ENCODE measurements at places on chromosomes 12 and 14. TPM values are rescaled to one million over a fixed set of nuclear protein-coding genes. Genes with fewer than 3 reads are reported as not detected.

The TMEM30B gene
- 0.29 TPM for polyA plus RNA-seq

DNA sequence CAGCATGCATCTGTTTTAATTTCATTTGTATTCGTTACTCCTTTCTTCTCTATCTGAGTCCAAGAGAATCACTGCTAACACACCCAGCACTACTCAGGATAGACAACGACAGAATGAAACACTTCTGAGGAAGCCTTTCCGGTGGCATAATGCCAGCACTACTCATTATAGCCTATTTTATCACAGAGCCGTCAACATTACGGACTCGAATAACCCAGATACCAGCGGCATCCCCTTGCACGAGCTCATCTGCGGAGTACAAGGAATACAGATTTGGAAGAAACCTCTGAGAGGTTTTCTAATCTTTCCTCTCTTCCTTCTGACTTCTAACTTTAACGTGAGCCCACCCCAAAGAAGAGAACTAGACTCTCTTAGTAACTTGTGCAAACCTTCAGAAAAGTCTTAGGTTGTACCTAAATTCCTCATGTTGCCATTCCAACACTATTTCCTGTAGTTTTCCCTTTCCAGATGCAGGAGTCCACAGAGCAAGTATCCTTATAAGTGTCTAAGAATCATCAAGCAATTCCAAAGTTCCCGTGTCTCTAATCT, 248.1 kb downstream of the APAF1 start:
- H3K27me3 ChIP-seq, result peaks cover 58% of the 10 kb centered on the region
- H3K36me3 ChIP-seq, result no peaks in the 10 kb centered on the region
- no peak overlapping the region for H3K27ac ChIP-seq
- no peak overlapping the region for H3K4me3 ChIP-seq
- no peaks in the 10 kb centered on the region for H3K4me1 ChIP-seq

DNA sequence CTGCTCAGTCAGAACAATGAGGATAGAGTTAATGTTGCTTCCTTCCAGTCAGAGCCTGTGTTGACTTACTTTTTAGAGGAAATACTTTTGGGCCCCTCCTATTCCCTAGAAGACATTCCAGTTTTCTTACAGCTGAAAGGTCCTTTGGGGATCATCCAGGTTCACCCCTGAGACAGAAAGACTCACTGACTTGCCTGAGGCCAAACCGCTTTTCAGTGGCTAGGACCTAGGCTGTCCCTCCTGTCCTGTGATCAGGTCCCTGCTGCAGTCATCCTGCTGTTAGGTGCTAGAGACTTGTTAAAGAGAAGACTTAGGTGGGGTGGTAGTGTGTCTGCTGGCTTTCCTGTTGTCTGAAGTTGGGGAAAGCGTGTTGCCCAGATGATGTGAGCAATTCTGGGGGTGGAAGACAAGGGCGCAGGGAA, 39.6 kb downstream of the SUSD6 start:
- H3K4me3 ChIP-seq, result no peak overlapping the region
- H3K27me3 ChIP-seq, result no peaks in the 10 kb centered on the region
- DNase-seq, result peak; percentile 28
- H3K4me1 ChIP-seq, result peaks cover 50% of the 10 kb centered on the region

- H3K4me1 ChIP-seq, result peaks cover 55% of the 10 kb centered on the region
- no peaks in the 10 kb centered on the region for H3K36me3 ChIP-seq
- H3K27me3 ChIP-seq, result no peaks in the 10 kb centered on the region
- peak overlapping the region; percentile 44 for H3K4me3 ChIP-seq
- DNase-seq, result peak; percentile 87
These were observed 265.7 kb downstream of the AKAP6 start for GRCh38 chr14:32594766-32595165.

DNA sequence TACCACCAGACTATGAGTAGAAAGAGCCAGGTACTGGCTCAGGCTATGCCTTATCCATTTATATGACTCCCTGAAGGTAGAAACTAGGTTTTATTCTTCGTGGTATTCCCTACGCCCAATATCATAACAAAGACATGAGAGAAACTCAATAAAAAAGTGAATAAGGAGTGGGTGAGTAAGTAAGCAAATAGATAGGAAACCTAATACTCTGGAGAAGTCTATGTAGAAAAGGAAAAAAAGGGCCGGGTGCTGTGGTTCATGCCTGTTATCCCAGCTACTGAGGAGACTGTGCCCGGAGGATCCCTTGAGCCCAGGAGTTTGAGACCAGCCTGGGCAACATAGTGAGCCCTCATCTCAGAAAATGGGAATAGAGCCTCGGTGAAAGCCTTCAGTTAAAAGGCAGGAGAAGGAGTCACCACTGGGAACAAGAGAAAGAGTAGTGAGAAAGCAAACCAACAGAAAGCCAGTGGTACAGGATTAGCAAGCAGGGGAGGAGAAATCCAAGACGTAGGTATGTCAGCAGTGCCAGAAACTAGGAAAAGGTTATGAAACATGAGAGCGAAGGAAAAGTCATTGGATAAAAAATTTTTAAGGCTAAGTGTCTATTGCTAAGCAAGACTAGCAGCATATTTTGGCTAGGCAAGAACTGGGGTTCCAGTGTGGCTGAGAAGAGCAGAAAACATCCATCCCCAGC, 6.0 kb upstream of the OR6J1 start:
- H3K4me1 ChIP-seq, result peaks cover 31% of the 10 kb centered on the region
- DNase-seq, result no peak
- H3K36me3 ChIP-seq, result no peaks in the 10 kb centered on the region
- no peaks in the 10 kb centered on the region for H3K27me3 ChIP-seq
- no peak overlapping the region for H3K4me3 ChIP-seq

The CPNE8 gene
- 3.5 TPM for polyA plus RNA-seq

The GLT8D2 gene
- 94.5 TPM for polyA plus RNA-seq

The KRT86 gene
- polyA plus RNA-seq, result 0.27 TPM

DNA sequence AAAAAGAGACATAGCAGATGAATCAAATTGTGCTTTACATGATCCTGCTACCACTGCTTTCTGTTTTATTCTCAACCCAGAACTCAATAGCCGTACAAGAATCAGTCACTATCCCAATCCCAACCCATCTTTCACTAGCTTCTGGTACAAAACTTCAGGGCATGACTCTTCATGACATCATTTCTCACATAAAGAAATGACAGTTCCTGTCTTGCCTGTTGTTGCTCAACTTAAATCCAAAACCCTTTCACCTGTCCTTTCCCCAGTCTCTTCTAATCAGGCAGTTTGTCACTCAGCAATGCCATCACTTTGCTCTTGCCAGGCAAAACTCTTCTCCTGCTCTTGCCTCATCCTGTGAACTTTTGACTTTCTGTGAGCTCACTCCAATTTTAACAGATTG, 962.8 kb downstream of the GALC start:
- H3K27ac ChIP-seq, result no peak overlapping the region
- no peak overlapping the region for H3K4me3 ChIP-seq
- H3K4me1 ChIP-seq, result no peaks in the 10 kb centered on the region
- no peak for DNase-seq

The EVL gene
- polyA plus RNA-seq, result 6.2 TPM
